IMR-90 (cell line): ENCODE measurements at places on chromosomes 11 and 22. TPM values are rescaled to one million over a fixed set of nuclear protein-coding genes. Genes with fewer than 3 reads are reported as not detected.
A peak's percentile ranks its signal among the peaks of the same experiment; 100 is the strongest.

Gene CD3G
- total RNA-seq, result not detected in 2 replicates

DNA sequence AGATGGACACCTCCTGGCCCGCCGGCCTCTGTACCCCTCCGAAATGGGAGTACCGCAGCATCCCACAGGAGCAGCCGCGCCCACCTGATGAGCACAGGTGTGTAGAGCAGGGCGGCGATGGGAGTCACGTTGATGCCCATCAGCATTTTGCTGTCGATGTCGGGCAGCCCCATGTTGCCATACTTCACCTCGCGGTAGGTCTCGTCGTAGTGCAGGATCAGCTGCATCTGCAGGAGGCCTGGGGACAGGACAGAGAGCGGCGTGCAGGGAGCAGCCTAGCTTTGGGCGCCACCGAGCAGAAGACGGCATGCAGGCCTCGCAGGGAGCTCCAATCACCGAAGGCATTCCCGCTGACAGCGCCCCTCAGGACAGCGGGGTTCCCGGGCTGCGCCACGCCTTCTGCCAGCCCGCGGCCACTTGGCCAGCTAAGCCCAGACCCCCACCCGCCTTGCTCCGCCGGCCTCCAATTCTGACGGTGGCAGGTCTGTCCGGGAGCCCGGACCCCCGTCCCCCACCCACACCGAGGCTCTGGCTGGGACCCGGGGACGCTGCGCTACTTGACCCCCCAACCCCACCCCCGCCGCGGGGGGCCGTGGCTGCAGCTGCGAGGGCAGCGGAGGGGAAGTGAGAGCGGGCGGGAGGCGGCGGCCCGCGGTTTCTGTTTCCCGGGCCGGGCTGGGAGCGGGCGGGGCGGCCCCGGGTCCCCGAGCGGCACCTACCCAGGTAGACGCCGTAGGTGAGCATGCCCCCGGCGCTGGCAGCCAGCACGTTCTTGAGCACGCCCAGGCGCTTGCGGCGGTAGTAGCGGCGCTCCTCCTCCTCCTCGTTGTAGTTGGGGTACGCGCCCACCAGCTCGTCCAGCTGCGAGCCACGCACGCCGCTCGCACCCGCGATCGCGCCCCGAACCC lies 705 bp downstream of the UNC93B1 start:
- DNase-seq, result no peak

Gene IRAG1
- 21.1 and 25.8 TPM in 2 replicates for total RNA-seq

Gene KCNK4
- total RNA-seq, result not detected in 2 replicates

GRCh38 chr11:73750228-73750627 lies 10.6 kb downstream of the RAB6A start:
- no peak for DNase-seq

DNA sequence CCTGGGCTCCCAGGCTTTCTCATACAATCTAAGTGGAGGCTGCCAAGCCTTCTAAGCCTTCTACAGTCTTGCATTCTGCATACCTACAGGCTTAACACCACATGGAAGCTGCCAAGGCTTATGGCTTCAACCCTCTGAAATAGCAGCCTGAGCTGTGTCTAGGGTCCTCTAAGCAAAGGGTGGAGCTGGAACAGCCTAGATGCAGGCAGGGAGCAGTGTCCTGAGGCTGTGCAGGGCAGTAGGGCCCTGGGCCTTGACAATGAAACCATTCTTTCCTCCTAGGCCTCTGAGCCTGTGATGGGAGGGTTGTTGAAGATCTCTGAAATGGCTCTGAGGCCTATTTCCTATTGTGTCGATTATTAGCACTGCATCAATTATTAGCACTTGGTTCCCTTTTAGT lies 150.9 kb upstream of the GRK3 start:
- no peak for DNase-seq

- DNase-seq, result peak; percentile 8
Observed at GRCh38 chr22:29112681-29113080, 39.8 kb downstream of the KREMEN1 start.

- no peak for DNase-seq
Observed at GRCh38 chr11:59189986-59190385, 18.1 kb downstream of the DTX4 start.

GRCh38 chr11:78497293-78497692 lies 77.4 kb downstream of the NARS2 start:
- no peak for DNase-seq

Gene KRTAP5-11
- total RNA-seq, result not detected in 2 replicates

Gene HDHD5
- 31.4 and 31.9 TPM in 2 replicates for total RNA-seq

DNA sequence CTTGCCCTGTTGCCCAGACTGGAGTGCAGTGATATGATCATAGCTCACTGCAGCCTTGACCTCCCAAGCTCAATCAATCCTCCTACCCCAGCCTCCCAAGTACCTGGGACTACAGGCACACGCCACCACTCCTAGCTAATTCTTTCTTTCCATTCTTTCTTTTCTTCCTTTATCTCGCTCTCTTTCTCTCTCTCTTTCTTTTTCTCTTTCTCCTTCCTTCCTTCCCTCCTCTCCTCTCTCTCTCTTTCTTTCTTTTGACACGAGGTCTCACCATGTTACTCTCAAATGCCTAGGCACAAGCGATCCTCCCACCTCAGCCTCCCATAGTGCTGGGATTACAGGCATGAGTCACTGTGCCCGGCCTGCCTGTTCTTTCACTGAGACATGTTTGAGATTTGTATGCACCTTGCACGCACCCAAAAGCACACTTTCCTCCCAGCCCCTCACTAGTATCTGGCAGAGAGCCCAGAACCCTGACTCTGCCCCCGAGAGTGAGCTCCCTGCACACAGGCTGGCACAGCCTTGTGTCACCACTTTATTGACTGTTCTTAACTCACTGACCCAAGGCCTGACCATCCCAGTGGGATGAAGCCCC lies 56.8 kb downstream of the CD6 start:
- no peak for DNase-seq

DNA sequence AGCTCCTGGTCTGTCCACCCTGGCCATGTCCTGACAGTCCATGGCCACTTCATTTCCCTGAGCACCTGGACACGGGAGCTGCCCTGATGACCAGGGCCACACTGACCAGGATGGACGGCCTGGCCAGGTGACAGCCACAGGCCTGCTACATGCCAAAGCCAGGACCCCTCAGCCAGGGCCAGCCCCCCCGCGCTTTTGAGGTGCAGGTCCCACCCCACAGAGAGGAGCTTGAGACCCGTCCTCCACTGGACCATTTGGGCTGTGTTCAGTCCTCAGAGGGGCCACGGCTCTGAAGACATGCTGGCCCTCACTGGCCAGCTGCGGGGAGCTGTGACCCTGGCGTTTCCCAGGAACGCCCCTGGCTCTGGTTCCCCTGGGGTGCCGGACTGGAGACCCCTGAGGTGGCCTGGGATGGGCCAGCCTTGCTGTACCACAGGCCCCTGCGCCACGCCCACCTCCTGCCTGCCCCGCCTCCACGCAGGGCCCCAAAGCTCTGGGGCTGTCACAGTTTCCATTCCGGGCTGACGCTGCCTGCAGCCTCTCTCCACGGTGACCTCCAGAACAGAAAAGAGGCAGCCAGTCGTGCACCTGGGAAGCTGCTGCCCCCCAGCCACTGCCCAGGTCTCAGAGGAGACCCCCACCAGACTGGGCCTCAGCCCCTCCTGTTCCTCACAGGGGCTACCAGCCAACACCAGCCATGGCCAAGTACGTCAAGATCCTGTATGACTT lies 18.2 kb downstream of the EPS8L2 start:
- no peak for DNase-seq

Gene MMP27
- total RNA-seq, result not detected in 2 replicates

GRCh38 chr11:114775875-114776621 lies 97.7 kb downstream of the NXPE2 start:
- no peak for DNase-seq

Gene CD3E
- not detected in 2 replicates for total RNA-seq

Gene IGLL5
- total RNA-seq, result not detected in 2 replicates

- no peak for DNase-seq
Observed at GRCh38 chr22:44936201-44936600, 73.6 kb downstream of the PHF21B start.

Gene CLTCL1
- 7.5 and 8.1 TPM in 2 replicates for total RNA-seq

Gene SCARF2
- total RNA-seq, result 3.4 and 4.2 TPM in 2 replicates

- DNase-seq, result peak; percentile 1
Observed at GRCh38 chr11:33976495-33977199, 74.9 kb upstream of the CAPRIN1 start.

DNA sequence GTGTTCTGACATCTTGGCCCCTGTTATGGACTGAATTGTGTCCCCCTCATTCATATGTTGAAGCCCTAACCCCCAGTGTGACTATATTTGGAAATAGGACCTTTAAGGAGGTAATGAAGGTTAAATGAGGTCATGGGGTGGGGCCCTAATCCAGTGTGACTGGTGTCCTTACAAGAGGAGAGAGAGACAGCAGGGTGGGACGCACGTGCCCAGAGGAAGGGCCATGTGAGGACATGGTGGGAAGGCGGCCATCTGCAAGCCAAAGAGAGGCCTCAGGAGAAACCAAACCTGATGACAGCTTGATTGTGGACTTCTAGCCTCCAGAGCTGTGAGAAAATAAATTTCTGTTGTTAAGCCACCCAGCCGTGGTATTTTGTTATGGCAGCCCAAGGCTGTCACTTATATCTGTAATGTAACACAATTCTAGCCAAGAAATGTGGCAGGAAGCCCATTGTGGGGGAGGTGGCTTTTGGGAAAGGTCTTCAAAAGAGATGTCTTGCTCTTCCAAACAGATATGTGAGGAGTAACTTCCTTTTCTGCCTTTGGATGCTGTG lies 23.7 kb downstream of the SLC22A6 start:
- no peak for DNase-seq

DNA sequence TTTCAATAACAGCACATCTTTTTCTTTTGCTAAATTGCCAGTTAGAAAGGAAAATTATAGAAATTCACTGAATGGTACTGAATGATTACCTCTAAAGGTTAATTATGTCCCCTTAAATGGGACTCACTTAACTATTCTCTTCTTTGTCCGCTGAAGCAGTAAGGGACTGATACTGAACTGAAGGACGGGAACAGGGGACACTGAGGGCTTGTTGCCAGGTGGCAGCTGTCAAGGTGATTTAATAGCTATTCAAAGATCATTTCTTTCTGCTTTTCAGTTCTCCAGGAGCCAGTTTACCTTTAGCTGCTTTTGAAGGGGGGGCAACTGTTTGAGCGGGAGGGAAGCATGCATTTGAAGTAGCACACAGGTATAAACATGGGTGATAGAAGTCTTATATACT lies 325.4 kb upstream of the CCDC90B start:
- DNase-seq, result no peak

DNA sequence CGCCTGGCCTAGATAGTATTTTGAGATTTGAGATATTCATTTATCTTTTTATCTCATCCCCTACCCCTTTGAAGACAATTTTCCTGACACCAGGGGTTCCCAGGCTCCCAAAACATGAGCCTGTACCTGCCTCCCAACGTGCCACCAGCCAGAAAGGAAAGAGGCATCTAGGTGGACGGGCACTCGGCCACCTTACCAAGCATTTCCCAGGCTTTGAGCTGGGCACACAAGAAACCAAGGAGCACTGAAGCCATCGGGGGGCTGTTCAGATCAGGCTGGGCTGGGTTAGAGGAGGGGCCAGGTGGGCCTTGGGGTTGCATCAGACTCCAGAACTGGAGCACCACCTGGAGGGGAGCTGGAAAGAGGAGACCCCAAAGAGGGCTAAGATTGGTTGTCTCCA lies 28.5 kb upstream of the BAIAP2L2 start:
- DNase-seq, result no peak
